ENCODE measurements at places on chromosomes 2 and 18.
A peak's percentile ranks its signal among the peaks of the same experiment; 100 is the strongest.

DNA sequence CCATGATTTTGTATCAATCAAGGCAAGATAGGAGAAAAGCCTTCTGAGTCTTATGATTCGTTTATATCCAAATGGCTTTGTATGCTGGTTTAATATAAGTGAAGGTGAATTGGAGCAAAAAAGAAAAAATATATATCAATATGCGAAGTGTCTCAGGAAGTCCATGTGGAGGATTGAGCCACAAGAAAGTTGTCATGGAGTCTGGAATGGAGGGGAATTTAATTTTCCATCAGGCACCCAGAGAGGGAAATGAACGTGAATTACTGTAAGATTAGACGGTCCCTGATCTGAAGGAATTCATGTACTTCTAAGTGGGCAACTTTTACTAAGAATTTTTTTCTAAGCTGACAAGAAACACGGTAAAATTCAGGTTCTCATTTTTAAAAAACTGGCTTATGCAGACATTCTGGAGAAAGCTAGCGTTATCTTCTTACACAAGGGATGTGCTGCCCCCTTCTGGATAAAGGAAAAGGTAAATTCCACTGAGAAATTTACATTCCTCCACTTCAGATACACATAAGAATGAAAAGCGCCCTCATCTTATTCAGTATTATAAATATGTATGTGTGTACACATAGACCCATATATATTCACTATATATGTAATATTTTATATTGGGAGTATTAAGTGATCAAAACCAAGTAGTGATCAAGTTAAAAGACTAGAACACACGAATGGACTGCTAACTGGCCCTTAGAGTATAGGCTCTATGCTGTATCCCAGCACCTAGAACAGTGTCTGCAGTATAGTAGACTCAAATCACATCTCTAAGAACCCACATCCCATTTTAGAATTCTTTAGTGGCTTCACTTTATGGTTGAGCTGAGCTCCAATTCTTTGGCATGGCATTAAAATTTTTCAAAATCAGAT lies 289.0 kb upstream of the TFPI start:
- peak; percentile 31 for DNase-seq

- DNase-seq: no peak
These were observed 126.7 kb downstream of the ARHGAP15 start for GRCh38 chr2:143255899-143256298.

- no peak for DNase-seq
These were observed 18.8 kb downstream of the ATP6V1C2 start for GRCh38 chr2:10740226-10740625.

DNA sequence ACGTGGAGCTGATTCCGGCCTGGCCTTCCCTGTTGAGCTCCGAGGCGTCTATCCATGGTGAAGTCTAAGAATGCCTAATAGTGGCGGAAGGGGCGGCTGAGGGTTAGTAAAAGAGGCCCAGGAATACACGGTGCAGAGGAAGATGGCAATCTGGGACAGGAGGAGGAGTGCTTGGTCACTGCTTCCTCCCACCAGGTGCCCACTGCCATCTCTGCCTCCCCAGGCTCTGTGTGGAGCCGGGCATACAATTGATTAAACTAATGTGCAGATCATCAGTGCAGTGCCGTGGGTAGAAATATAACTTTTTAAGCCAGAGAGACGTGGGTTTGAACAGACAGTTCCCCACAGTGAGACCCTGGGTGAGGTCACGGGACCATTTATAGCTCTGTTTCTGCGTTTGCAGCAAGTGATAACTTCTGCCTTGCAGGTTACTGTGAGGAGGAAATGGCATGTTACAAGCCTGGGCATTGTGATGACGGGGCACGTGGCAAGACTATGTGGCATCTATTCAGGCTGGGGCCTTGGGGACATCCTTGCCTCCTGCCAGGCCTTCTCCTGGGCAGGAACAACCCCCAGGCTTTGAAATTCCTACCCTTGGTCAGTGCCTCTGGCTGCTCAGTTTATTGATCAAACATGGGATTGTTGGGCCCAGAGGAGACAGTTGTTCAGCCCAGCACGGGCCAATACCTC lies 204.9 kb downstream of the ASB1 start:
- no peak for DNase-seq

- no peak for DNase-seq
These were observed 483.8 kb downstream of the GALR1 start for GRCh38 chr18:77733292-77733903.

DNA sequence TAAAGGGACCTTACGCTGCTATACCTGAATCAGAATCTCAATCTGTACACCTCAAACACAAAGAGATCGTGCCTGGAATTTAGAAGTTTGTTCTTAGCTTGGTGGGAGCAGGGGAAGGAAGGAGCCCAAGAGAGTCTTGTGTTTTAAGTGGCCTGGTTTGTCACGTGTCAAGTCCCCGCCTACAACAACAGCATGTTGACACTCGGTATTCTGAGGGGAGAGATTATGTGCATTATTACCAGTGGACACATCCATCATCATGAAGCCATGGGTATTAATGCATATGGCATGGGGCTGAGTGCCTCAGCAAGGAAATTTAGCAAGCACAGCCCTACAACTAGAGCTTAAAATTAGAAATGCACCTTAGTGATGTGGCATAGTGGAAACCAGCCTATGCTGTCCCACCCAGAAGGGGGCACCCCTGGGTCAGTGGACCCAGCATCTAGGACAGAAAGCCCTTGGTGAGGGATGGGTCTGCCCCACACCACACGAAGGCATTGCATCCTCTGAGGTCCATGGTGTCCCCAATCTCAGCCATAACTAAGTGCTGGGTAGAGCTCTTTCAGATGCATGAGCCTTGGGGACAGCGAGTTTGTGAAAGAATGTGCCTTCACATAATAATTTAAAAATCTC lies 138.7 kb downstream of the MGAT5 start:
- DNase-seq: no peak

DNA sequence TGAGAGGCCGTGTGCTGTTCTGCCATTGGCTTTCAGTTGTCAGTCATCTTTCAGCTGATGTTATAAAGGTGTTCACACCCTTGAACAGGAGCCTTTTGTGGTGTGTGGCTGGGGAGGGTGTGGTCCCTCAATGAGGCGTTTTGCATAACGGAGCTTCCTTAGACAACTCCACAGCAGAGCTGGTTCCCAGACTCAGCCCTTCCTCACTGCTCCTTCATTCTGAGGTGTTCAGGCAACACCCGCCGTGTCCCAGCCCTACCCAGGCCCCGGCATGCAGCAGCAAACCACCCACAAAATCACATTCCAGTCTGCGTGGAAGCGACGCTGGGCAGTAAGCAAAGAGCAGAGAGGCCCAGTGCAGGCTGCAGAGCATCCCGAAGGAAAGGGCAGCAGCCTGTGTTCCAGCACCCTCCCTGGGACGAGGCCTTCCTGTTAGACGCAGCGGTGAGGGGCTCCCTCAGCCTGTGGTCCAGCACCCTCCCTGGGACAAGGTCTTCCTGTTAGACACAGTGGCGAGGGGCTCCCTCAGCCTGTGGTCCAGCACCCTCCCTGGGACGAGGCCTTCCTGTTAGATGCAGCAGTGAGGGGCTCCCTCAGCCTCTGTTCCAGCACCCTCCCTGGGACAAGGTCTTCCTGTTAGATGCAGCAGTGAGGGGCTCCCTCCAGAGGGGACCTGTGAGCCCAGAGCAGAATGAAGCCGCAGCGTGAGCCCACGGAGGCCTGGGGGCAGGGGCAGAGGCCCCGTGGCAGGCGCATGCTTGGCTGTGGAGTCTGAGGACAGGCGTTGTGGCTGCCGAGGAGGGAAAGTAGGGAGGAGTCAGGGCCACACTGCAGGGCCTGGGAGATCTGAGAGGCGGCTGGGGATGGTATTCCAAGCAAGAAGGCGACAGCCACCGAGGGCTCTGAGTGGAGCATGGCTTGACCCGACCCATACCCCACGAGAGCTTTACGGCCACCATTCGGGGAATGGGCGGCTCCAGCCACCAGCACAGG lies 201.8 kb upstream of the HDAC4 start:
- DNase-seq: no peak

GRCh38 chr2:152062125-152063091 lies 36.4 kb downstream of the CACNB4 start:
- DNase-seq: peak; percentile 73

- no peak for DNase-seq
These were observed 98.3 kb upstream of the ID2 start for GRCh38 chr2:8583400-8584173.

Measured in skeletal muscle cell (primary cell).